Activated gamma-delta T cell treated with anti-CD3 and anti-CD28 coated beads, Interleukin-2, amount 50 U/mL, for 16 hours (primary cell): ENCODE measurements at places on chromosomes 2 and 18.
A peak's percentile ranks its signal among the peaks of the same experiment; 100 is the strongest.

- no peak for DNase-seq
Observed at GRCh38 chr18:59268721-59269562, 4.3 kb downstream of the RAX start.

GRCh38 chr2:102251042-102251848, 60.1 kb upstream of the IL1RL1 start:
- DNase-seq = no peak

DNA sequence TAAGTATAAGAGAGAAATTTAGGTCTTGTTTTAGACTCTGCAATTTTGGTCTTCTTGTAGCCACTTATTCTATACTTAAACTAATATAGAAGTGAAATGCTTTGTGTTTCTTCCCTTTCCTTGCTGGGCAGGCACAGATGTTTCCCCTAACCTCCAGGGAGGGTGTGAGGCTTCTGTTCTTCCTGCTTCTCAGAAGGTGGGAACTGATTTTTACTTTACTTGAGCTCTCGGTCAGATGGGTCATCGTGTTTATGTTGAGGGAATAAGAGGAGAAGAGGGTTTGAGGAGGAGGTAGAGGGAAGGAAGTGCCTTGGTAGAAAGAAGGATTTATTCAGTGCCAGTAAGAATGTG, 92.5 kb upstream of the CXCR4 start:
- no peak for DNase-seq

DNA sequence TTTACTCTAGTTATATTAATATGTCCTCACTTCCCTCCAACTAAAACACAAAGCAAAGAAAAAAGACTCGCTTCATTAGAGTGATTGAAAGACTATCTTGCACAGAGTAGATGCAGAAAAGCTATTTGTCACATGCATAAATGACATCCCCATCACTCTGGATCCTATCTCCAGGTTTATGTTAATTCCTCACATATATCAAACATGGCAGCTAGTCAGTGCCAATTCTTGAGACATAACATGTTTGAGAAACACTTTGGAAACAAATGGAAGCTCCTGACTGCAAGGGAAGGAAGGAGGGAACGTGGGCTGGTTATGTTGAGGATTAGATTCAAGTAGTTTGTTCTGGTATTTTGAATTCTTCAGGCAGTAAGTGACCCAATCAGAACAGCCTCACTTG, 89.8 kb upstream of the BCL2L11 start:
- no peak for DNase-seq

DNA sequence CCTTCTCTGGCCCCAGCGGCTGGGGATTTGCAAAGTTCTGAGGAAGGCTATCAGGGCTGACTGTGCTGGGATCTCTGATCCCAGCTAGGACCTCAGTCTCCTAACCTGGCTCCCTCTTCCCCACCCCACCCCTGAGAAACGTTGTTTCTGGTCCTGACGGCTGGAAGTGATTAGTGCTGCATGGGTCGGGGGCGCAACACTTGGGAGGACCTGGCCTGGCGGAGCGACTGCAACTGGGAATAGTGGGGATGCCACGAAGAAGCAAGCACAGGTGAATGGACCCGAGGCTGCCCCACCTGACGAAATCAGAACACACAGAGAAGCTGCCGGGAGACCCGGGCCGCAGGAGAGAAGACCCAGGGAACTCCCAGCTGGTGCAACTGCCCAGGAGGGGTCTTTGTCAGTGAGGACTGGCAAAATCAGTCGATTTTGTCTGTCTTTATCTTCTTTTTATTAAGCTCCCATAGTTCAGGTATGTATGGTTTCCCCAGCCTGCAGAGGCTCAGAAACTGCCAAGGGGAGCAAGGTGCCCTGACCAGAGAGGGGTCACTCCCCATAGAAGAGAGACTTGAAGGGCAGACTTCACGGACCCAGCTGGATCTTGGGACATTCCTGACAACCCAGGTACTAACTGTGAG, 656 bp upstream of the LBX2 start:
- DNase-seq = no peak

DNA sequence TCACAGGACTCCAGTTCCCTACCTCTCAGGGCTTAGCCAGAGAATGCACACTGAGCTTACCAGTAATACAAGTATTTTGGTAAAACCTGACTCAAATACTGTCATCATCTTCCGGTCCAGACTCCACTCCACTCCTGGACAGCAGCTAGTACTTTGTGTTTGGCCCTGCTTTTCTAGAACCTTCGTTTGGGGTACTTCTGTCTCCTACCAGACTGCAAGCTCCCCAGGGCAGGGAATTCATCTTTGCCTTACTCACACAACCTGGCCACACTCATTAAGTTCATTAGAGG, 108.9 kb upstream of the CDC42EP3 start:
- no peak for DNase-seq

DNA sequence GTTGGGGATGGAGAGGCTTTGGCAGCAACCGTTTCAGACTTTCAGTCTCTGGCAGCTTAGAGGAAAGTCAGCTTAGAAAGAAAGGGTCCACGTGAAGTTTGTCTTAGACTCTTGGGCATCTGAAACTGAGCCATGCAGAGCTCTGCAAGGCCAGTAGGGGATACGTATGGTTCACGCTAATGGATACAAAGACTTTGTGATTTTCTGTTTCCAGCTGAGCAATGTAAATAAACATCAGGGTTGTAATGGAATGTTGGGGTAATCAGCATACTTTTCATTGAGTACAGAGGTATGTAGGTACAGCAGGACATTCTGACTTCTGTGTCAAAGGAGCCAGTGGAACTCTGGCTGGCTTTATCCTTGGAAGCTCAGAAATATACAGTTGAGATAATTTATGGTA, 31.0 kb downstream of the RALB start:
- no peak for DNase-seq

DNA sequence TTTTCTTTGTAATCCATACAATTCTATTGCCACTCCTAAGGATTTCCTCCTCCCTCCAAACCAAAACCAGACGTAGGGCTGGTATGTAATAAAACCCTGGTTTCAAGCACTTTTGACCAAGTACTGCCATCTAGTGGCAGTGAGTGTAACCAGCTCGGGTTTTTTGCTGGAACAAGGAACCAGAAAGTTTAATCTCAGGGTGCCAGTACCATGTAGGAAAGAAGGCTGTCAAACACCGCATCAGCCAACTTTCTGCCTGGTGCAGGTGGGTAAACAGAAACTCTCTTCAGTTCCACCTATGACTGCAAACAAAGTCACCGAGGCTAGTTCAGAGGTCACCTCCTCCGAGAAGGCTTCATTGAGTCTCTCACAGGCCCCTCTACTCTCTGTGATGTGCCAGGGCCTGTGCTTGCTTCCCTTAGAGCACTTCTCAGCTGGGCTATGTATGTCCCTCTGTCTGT, 10.2 kb upstream of the THNSL2 start:
- peak; percentile 7 for DNase-seq

DNA sequence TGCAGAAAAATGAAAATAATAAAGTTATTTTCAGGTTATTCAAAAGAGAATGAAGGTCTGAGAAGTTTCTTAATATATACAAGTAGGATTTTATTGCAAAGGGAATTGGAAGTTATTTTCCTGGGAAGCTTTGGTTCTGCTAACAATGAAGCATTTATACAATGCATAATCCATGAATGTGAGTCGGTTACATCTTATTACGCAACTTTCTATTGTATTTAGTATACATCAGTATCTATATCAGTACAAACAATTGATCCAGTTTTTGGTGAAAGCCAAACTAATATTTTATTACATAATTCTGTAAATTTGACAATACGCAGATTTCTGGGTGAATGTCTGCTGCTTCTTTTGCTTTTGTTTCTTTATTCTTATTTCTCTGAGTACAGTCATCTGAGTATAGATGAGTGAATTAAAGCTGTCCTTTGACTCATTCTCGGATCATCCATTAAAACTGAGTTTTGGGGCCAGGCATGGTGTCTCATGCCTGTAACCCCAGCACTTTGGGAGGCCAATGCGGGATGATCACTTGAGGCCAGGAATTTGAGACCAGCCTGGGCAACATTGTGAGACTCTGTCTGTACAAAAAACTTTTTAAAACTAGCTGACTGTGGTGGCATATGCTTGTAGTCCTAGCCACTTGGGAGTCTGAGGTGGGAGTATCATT, 108.5 kb downstream of the SOCS6 start:
- no peak for DNase-seq

DNA sequence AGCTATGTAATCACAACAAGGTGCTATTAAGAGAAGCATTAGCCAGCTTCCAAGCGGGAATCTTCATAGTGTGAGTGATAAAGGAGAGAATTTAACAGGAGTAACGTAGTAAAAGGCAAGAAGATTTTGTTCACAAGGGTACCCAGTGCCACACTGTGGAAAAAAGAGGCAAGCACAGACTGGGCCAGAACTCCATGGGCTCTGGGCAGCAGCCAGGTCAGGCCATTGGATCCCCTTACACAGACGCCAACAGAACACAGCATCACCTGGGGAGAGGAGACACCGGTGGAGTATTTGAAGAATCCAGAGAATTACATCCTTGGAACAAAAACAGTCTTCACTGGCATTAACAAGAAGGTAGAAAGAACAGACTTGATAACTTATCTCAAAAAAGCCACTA, 21.2 kb downstream of the AMER3 start:
- no peak for DNase-seq

DNA sequence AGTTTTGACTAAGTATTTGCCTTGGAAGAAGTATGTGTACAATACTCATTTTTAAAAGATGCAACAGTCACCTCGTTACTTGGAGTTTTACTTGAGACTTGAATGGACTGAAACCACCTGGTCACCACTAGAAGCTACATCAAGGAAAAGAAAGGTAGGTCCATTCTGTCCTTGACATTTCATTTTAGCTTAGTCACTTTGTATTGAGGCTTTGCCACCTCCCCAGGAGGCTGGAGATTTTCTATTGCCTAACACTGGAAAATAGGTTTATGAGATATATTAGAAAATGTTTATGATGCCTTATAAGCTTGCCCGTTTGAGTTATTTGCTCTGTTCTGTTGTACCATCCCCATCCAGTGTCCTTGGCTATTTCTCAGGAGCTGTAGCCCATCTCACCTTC, 107.9 kb upstream of the ETAA1 start:
- DNase-seq = no peak

DNA sequence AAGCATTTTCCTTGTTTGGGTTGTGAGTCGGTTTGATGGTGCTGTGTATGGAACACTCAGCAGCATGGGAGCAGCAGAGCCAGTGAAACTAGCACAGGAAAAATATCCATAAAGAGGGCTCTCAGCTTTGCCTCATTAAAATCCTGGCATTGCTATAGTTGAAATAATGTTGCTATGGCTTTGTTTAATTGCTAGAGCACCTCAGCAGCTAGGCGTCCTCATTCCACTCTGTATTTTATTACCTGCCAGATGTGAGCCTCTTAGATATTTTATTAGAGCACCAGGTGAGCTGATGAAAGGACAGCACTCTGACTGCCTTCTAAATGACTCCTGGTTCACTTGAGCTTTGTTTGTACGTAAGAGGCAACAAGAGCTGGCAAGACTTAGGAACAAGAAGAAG, 232.4 kb downstream of the MTX2 start:
- DNase-seq = no peak

DNA sequence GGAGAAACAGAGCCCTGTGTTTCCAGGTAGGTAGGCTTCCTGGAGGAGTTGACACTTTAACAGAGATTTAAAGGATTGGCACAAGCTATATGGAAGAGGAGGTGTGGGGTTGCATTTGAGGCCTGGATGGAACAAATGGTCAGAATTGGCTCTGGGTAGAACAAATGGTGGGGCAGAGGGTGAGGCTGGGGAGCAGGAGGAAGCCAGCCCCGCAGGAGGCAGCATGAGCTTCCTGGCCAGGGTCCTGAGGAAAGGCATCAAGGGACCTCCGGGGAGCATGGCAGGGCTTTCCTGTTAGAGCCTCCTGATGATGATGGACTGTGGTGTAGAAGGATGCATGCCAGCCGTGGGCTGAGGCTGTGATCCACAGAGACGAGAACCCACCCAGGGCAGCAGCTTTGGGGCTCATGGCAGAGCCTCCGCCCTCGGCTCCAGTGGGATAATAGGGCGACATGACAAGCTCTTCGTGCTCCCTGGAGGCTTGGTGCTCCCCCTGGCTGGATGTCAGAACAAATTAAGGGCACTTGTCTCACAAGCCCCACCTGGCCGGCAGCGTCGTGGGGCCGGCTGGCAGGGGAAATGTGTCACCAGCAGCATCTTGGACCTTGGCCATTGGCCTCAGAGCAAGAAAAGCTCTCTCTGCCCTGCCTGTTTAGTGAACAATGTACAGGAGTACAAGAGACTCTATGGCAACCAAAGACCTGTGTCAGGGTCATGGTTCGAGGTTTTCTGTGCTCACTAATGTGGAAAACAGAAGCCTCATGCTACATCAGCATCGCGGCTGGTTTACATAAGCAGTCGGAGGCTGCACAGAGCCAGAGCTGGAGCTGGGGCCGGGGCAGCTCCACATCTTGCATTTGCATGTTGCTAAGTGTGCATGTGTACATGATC, 153.5 kb downstream of the MYCN start:
- no peak for DNase-seq

DNA sequence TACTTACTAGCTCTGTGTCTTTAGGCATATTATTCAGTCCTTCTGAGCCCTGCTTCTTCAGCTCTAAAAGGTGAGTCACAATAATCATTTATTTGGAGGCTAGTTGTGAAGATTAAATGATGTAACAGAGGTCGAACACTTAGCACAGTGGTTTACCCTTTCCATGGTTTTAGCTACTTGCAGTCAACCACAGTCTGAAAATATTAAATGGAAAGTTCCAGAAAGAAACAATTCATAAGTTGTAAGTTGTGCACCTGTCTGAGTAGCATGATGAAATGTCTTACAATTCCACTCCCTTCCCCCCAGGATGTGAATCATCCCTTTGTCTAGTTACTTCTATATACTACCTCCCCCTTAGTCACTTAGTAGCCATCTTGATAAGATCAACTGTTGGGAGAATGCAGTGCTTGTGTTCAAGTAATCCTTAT, 217.6 kb upstream of the THUMPD2 start:
- no peak for DNase-seq

DNA sequence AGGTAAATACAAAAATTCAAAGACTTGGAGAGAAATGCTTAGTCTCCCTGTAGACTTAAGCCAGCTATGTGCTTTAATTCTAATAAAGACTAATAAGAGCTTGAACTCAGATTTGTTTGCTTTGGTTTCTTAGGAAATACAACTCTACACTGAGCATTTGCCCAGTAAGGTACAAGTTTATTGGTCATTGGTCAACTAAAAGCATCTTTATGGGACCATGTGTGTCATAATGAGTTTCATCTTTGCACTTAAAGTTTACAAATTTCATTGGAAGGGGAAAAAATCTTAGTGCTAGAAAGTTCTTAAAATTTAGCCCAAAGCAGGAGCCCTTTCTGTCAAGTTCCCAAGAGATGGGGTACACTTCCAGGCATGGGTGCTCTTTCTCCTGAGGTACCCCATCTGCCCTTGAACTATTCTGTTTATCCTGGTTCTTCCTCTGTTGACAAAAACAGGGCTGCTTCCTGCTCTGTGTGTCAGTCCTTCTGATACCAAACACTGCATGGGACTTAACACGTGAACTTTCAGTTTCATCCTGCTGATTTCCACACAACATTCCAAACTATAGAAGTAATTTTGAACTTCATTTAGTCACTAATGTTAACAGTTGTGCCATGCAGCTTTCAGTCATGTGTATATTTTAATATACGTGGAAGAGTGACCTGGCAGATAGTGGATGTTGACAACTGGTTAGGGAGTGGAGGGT, 200.2 kb downstream of the TPGS2 start:
- no peak for DNase-seq

- no peak for DNase-seq
Observed at GRCh38 chr2:124911560-124911959, 886.5 kb downstream of the CNTNAP5 start.
